ENCODE measurements at places on chromosomes 4 and X.

DNA sequence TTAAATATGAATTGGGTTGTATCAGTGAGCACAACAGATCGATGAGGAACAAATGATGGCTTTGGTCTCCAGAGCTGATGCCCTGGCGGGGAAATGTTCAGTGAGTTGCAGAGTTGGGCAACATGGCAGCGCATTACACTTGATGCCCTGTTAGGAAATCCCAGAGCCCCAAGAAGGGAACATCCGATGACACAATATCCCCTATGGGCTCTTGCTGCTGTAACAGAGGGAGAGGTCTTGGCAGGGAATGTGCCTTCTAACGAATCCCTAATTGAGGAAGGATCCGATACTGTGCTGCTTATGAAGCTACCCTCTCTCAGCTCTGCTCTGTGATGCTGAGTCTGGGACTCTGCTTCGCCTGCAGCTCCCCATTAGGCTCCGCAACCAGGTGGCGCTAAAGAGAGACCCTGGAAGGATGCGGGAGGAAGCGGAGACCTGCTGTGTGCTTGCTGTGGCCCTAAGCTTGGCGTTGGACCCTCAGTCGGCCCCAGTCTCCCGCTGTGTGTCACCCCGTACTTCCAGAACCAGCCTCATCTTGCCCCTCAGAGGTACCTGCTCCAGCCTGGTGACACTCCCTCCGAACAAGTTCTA is 38.9 kb downstream of the PDHA1 start:
- DNase-seq: no peak

DNA sequence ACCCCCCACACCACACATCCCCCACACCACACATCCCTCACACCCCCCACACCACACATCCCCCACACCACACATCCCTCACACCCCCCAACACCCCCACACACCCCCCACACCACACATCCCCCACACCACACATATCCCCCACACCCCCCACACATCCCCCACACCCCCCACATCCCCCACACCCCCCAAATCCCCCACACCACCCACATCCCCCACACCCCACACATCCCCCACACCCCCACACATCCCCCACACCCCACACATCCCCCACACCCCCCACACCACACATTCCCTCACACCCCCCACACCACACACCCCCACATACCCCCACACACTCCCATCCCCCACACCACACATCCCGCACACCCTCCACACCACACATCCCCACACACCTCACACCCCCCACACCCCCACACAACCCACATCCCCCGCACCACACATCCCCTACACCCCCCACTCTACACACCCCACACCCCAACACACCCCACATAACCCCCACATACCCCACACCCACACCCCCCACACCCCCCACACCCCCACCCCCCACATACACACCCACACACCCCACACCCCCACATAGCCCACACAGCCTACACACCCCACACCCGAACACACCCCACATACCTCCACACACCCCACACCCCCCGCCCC is 172.9 kb downstream of the DCLK2 start:
- DNase-seq: no peak

- no peak for DNase-seq
These were observed 105.7 kb downstream of the SLITRK2 start for GRCh38 chrX:145923376-145923775.

GRCh38 chrX:1462596-1463251 is 10.0 kb upstream of the ASMTL start:
- peak; percentile 25 for DNase-seq

DNA sequence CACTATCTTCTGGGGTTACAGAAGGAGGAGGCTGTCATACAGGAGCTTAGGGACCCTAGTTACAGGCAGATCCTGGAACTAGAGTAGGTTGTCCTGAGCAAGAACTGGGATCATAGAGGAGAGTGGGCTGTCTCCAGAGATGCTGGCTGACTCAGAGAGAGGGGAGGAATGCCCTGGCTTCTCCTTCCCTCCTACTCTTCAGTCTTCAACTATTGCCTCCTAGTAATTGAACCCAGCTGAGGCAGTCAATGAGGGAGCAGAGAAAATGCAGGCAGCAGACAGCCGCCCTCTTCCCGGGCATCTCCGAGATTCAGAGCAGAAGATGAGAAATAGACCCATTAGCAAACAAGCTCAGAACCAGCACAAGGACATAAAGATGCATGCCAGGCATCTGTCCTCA is 118.3 kb upstream of the PDE5A start:
- no peak for DNase-seq

DNA sequence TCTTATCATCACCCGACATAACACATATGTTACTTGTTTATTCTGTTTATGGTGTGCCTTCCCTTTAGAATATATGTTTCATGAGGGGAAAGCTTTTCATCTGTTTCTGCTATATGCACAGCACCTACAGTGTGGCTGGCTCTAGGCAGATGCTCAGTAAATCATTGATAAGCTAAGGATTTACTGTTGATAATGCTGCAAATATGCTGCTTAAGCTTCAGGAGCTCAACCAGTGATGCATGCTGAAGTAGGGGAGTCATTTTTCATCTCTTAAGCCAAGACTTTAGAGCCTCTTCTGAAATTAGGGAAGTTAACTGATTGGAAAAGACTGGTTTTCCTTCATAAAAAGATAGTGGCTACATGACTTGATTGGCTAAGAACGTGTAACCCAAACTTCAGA is 16.4 kb downstream of the FAT4 start:
- DNase-seq: no peak

DNA sequence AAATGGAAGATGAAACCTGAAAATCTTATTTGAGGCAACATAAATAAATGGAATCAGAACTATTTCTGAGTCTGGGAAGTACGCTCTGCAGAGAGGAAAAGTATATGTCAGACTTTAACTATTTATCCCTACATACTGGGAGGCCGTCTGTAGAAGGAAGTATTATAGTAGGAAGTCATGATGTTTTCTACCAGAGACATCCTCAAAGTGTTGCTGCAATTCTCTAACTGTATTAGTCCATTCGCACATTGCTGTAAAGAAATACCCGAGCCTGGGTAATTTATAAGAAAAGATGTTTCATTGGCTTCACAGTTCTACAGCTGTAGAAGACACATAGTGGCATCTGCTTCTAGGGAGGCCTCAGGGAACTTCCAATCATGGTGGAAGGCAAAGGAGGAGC is 88.7 kb upstream of the TBL1X start:
- DNase-seq: no peak

DNA sequence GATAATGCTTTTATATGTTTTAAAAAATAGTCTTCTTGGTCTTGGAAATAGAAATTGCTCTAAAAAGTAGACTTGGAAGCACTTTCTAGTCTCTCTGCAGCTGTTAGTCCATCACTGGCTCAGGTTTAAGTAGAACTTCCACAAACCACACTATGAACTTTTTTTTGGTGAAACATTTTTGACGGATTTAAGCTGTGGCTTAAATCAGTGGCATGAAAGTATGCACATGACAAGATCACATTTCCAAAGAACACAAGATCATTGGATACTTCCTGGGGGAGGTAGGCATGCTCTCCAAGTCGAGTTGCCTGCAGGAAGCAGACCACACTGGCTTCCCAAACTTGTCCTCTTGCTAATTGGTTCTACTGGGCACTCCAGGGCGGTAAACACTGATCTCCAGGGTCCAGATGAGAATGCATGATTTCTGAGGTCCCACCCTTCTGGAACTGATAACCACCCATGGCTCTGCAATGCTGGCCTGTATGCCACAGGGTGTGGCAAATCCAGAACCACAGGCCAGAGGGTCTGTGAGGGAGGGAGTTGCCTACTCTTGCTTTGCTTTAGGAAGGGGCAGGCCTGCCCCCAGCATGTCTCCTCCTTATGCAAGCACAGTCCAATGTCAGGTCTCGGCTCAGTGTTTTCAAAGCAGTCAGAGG is 331.9 kb upstream of the SFRP2 start:
- DNase-seq: no peak

- DNase-seq: no peak
These were observed 12.3 kb downstream of the ETDA start for GRCh38 chrX:135264206-135264605.

GRCh38 chrX:153670748-153671588 is 2.6 kb downstream of the PNCK start:
- no peak for DNase-seq

GRCh38 chr4:31667686-31668085 is 947.5 kb downstream of the PCDH7 start:
- no peak for DNase-seq
